Activated CD4-positive, alpha-beta T cell treated with anti-CD3 and anti-CD28 coated beads, Interleukin-2, amount 50 U/mL, for 24 hours (primary cell): ENCODE measurements at places on chromosomes 7 and 10.

DNA sequence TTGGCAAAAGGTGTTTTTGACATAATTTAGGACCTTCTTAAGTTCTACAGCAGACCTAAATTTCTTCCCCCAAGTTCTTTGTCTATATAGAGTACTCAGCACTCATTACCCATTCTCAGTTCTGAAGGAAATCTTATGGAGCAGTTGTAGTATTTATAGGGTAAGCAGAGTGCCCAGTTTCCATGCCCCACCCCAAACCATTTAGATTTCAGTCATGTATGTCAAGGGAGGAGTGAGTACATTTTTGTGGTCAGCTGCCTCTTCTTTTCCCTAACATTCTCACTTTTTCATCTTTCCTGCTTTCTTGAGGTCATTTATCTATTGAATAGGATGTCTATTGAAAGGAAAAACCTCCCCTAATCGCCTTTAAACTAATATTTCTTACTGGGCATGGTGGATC is 83.3 kb downstream of the KAT6B start:
- no peak for DNase-seq

DNA sequence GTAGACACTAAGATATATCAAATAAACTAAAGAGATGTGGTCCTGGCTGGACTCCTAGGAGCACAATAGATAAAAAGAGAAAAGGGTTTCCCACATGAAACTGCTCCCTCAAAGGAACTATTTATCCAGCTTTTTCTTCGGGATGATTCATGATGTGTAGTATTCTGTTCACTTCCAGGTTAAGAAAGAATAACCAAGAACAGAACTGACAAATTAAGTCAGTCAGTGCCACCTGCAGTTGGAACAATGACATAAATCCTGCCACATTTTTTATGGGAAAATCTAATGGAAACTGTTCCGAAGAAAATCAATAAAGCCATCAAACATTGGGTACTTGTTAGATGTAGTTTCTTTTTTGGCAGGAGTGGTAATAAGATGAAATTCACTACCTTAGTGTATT is 87.1 kb downstream of the POLR1F start:
- no peak for DNase-seq

GRCh38 chr10:103157246-103157645 is 35.8 kb downstream of the NT5C2 start:
- no peak for DNase-seq

DNA sequence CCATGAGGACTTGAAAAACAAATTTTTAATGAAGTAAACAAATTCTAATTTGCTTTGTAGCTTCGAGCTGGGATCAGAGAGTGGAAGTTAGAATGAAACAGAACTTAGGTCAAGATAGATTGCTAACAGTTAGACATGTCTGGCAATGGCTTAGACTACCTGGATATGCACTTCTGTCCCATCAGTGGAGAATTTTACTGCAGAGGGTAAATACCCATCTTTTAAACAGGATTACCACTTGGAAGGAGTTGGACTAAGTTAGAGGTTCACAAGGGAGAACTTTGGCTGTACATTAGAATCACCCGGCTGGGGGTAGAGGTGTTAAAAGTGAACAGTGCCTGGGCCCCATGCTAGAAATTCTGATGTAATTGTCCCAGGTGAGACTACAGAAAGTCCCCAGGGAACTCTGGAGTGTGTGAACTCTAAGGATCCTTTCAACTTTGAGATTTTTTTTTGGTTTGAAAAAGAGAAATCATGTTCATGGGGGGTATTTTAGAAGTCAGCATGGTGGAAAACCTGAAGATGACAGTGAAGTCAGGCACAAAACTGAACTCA is 35.5 kb downstream of the ENTPD1 start:
- no peak for DNase-seq

DNA sequence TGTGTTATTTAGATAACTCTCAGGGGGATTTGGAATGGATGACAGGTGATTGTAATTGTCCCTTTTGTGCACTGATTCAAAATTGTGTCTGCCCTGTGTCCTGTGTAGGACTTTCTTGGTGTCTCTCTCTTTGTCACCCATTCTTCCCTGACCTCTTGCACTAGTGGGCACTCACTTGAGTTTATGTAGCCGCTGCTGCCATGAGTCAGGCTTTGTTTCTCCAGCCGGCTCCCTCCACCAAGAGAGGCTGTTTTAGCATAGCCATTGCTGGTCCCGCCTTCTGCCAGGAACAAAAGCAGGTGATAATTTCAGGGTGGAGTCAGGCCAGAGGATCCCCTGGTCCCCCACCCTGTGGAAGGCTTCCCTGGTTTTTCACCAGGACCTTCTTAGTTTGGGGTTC is 8.4 kb downstream of the COL17A1 start:
- no peak for DNase-seq

DNA sequence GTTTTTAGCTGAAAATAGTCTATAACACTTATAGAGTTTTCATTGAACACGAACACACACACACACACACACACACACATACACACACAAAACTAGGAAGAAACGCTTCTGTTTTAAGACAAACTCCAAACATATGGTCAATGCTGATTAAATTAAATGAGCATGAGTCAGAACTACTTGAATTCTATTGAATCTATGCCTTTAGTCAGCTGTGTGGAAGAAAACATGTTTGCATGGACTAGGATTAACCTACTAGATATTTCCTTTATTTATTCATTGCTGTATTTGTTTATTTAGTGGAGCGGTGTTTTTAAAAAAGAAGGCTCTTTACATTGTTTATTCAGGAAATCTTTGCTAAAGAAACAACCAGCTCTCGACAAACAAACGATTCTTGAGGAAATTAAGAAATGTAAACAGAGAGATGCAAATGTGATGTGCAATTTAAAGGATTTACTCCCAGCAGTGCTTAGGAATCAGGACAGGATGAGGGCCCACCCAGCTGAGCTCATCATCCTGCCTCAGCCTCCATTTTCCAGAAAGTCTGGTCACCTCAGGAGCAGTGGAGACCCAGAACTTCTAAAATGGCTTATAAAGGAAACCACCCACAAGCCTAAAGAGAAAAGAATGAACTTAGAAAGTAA is 83.2 kb downstream of the PDE1C start:
- no peak for DNase-seq

DNA sequence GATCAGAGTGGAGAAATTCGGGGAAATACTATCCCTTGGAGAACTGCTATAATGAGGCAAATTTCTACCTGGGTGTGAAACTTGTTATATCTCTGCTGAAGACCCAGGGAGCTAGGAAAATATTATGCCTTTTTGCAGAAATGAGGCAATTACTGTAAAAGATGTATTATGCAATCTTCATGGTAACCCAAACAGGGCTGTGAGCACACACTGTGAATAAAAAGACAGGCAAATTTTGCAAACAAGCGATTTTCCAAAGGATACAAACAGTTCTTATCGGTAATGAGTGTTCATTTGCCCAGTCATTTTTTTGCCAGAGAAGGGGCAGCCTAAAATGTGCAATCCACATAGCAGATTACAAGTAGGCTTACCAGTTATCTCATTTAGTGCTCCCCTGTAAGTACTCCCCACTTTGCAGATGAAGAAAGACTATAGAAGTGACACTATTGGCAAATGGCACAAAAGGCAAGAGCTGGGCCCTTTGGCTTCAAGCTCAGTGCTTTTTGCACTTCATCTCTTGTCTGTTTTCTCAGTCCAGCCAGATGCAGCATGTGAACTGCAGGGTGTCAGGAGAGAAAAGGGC is 205.8 kb downstream of the HECW1 start:
- no peak for DNase-seq

DNA sequence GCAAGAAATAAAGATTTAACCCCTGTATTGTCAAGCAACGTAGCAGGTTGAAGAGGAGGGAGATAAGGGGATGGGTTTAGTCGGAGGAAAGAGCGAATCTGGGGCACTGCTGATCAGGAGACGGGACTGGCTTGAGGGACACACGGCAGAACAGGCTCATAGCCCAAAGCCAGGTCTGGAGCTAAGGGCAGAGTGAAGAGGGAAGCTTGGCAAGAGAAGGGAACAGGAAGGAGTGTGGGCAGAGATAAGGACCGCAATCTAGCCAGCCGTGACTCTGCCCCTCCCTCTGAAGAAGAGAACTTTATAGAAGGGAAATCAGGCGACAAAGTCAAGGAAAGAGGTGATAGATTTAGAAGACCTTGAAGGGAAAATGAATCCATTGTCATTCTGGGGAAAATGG is 67.6 kb downstream of the CAV1 start:
- DNase-seq = no peak

- no peak for DNase-seq
These were observed 769.7 kb upstream of the AUTS2 start for GRCh38 chr7:68828575-68828974.

- DNase-seq = no peak
These were observed 28.7 kb downstream of the ZEB1 start for GRCh38 chr10:31347705-31348104.

DNA sequence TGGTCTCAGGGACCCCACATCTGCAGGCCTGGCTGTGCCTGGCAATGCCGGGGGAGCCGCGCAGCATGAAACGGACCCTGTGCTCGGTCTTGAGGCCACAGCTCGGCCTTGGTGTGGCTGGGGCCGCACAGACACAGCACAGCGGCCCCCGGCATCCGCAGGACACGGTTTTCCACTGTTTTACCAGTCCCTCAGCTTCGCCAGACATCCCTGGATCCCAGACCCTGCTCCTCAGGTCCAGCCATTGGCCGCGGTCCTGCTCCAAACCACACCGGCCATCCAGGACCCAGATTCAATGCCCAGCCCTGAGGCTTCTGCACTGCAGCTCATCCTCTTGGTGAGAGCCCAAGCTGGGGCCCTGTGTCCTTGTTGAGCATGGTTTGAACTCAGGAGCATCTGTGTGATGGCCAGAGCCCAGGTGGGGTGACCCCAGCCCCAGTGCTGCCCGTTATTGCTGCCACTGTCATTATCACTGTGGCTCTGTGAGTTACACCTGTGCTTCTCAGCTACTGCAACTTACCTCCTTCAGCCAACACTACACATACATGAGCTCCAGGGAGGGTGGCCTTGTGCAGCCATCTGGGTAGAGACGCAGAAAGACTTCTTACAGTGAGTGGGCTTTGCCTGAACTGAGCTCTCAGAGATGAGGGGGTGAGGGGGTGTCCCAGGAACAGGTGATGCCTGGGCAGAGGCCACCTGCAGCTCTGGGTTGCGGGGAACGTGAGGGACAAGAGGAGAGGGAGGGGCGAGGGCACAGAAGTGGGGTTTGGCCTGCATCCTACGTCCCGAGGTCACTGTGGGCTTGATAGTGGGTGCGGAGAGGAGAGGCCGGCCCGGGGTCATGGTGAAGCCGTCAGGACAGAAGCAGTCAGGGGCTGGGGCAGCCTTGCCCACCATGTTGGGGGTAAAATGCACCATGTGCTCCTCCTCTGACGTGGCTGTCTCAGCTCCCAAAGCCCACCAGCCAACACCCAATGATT is 567.6 kb downstream of the PTPRN2 start:
- DNase-seq = no peak

DNA sequence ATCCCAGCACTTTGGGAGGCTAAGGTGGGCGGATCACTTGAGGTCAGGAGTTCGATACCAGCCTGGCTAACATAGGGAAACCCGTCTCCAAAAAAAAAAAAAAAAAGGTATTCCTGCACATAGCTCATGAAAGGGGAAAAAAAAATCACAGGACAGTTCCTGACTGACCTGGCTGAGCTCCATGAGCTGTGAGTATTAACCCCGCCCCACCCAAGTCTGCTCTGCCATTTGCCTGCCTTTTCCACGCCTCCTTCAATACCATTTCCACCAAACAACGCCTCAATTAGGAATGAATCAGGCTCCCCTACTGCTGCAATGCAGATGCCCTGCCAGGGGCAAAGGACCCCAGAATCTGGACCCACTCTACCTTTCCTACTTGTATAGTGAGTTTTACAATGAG is 55.0 kb downstream of the PDIA4 start:
- no peak for DNase-seq

GRCh38 chr10:88228130-88228529 is 355.0 kb downstream of the RNLS start:
- no peak for DNase-seq

- no peak for DNase-seq
These were observed 552.4 kb upstream of the MGMT start for GRCh38 chr10:128914681-128915080.

DNA sequence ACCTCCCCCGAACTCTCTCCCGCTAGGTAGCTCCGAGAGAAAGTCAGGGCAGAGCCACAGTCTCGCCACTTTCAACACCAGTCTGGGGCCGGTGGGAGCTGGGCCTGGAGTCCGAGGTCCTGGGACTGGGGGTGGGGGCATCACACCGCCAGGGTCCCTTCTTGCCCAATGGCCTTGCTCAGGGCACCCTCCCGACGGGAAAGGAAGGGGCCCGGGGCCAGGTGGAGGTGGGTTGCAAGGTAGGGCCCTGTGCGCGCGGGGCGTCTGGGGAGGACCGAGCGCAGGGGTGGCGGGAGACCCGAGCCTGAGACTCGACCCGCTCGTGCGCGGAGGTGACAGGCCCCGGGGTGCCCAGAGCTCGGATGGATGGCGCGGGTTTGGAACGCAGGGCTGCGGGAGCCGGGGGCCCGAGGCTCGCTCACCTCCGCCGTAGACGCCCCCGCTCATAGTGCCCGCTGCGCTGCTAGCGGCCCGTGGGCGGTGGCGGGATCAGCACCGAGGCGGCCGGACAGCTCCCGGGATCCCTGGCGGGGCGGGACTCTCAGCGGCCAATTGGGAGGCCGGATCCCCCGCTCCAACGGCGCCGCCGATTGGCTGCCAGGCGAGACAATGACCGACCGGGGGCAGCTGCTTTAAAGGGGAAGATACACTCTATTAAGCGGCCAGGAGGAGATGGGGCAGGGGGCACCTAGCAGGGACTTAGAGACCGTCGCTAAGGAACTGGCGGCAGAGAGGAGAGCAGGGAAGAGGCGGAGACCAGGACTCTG is at the start of gene ACTL6B:
ACTL6B (minus strand) TSS at position 541 of the 767 bp plus-strand sequence; CDS start at position 447, 94 bp downstream.
- no peak for DNase-seq

GRCh38 chr7:130430841-130431666 is 9.8 kb downstream of the CEP41 start:
- no peak for DNase-seq

DNA sequence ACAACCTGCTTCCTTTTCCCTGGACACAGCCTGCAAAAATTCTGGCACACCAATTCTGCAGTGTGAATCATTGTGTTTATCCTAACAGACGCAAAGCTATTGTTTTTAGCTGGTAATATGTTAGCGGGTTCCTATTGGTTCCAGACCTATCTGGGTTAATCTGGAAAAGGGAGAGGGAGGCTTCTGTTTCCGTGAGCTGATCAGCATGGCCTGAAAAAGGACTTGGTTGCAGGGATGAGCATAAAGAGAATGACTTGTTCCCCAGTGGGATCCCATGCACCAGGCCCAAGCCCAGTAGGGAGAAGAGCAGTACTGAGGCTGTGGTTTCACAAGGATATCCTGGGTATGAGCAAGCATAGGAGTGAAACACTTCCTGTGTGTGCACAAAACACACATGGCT is 78.4 kb downstream of the PDE1C start:
- no peak for DNase-seq
